Myometrial cell (primary cell): ENCODE measurements at places on chromosomes 2 and 18. TPM values are rescaled to one million over a fixed set of nuclear protein-coding genes. Genes with fewer than 3 reads are reported as not detected.

SULT1C2 gene
- total RNA-seq: not detected in 2 replicates

CACNB4 gene
- not detected in 2 replicates for total RNA-seq

EIF2B4 gene
- 39.9 and 53.0 TPM in 2 replicates for total RNA-seq

GPR75 gene
- 1.4 and 1.8 TPM in 2 replicates for total RNA-seq

KCNJ3 gene
- total RNA-seq: 0.29 and 0.35 TPM in 2 replicates

KIF5C gene
- 0.18 and 0.29 TPM in 2 replicates for total RNA-seq

CENPO gene
- total RNA-seq: 18.5 and 19.5 TPM in 2 replicates

ASIC4 gene
- total RNA-seq: not detected in 2 replicates

ALK gene
- not detected in 2 replicates for total RNA-seq

ANKRD30B gene
- not detected in 2 replicates for total RNA-seq

CYBRD1 gene
- 41.8 and 55.5 TPM in 2 replicates for total RNA-seq

CBLN2 gene
- total RNA-seq: not detected in 2 replicates

CFAP65 gene
- not detected in 2 replicates for total RNA-seq

C1QL2 gene
- not detected in 2 replicates for total RNA-seq

FBLN7 gene
- under 0.01 TPM in 1 of 2 replicates, not detected in the other for total RNA-seq

IL1B gene
- total RNA-seq: 0.18 TPM in 1 of 2 replicates, not detected in the other

ITGA4 gene
- total RNA-seq: 106 and 126 TPM in 2 replicates

SLC16A14 gene
- total RNA-seq: 3.5 and 5.2 TPM in 2 replicates

NT5C1B gene
- not detected in 2 replicates for total RNA-seq

ATG16L1 gene
- 17.0 and 20.9 TPM in 2 replicates for total RNA-seq

REG3G gene
- total RNA-seq: not detected in 2 replicates

CLK1 gene
- total RNA-seq: 21.6 and 45.6 TPM in 2 replicates

TUBA4A gene
- total RNA-seq: 11.3 and 19.0 TPM in 2 replicates

DQX1 gene
- total RNA-seq: 0.58 TPM in 1 of 2 replicates, not detected in the other

IL36G gene
- total RNA-seq: not detected in 2 replicates

ANO7 gene
- total RNA-seq: 0.29 TPM in 1 of 2 replicates, not detected in the other

SPAG16 gene
- total RNA-seq: 12.4 and 20.4 TPM in 2 replicates

KIAA2012 gene
- not detected in 2 replicates for total RNA-seq

BCL11A gene
- total RNA-seq: under 0.01 and 0.18 TPM in 2 replicates

RBKS gene
- 7.3 and 7.8 TPM in 2 replicates for total RNA-seq

BOLL gene
- total RNA-seq: not detected in 2 replicates

RAB10 gene
- total RNA-seq: 71.8 and 83.6 TPM in 2 replicates

FIGN gene
- 0.86 and 1.1 TPM in 2 replicates for total RNA-seq

RAB31 gene
- total RNA-seq: 18.6 and 21.0 TPM in 2 replicates

NEU2 gene
- not detected in 2 replicates for total RNA-seq

DSG4 gene
- not detected in 2 replicates for total RNA-seq

GLI2 gene
- total RNA-seq: 4.1 and 4.9 TPM in 2 replicates

PDE1A gene
- 7.4 and 11.2 TPM in 2 replicates for total RNA-seq

PSMA8 gene
- total RNA-seq: not detected in 2 replicates

ABCB11 gene
- total RNA-seq: not detected in 2 replicates

CCDC121 gene
- 1.2 and 2.7 TPM in 2 replicates for total RNA-seq

RGPD4 gene
- not detected in 2 replicates for total RNA-seq

NLRC4 gene
- not detected in 2 replicates for total RNA-seq

SCN7A gene
- not detected in 2 replicates for total RNA-seq

NCKAP1 gene
- 82.9 and 89.1 TPM in 2 replicates for total RNA-seq

LRP2 gene
- not detected in 2 replicates for total RNA-seq

CRACDL gene
- not detected in 2 replicates for total RNA-seq

CRYGD gene
- total RNA-seq: not detected in 2 replicates

CD207 gene
- not detected in 2 replicates for total RNA-seq

ZNF521 gene
- 1.2 and 2.1 TPM in 2 replicates for total RNA-seq

MC2R gene
- not detected in 2 replicates for total RNA-seq

FSHR gene
- not detected in 2 replicates for total RNA-seq

MYOM1 gene
- not detected in 2 replicates for total RNA-seq

SPAST gene
- 15.9 and 19.3 TPM in 2 replicates for total RNA-seq

ATP8B1 gene
- total RNA-seq: 8.9 and 9.2 TPM in 2 replicates

SKOR2 gene
- total RNA-seq: not detected in 2 replicates

CXCR1 gene
- total RNA-seq: not detected in 2 replicates

AKAIN1 gene
- not detected in 2 replicates for total RNA-seq
